Common myeloid progenitor, CD34-positive (primary cell): ENCODE measurements at places on chromosomes 12 and 14.

GRCh38 chr14:82626156-82627066, 1092.8 kb upstream of the SEL1L start:
- no peak for DNase-seq

- DNase-seq, result no peak
Observed at GRCh38 chr14:53126731-53127130, 26.4 kb downstream of the DDHD1 start.

DNA sequence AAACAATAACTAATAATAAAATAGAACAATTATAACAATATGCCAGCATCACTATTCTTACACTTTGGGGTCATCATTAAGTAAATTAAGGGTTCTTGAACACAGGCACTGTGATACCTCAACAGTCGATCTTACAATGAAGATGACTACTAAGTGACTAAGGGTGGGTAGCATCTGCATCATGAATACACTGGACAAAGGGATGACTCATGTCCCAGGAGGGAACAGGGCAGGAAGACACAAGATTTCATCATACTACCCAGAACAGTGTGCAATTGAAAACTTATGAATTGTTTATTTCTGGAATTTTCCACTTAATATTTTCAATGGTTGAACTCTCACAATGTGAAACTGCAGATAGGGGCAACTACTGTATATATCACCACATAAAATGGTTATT, 19.7 kb downstream of the TSPAN19 start:
- no peak for DNase-seq

DNA sequence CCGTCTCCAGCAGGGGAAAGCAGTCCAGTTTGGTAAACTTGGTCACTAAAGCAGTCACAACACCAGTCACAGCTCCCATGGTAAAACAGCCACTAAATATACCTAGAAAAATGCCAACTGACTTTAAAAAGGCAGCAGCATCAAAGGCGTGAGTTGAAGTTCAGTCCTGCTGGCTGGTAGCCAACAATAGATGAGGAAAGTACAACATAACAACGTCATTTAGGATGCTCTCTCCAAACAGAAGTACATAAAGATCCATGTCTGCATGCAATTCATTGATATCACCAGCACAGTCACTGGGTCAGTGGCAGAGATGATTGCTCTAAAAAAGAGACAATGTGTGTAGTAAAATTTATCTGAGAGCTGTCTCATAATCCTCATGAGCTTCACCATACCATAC, 59.3 kb upstream of the TMPO start:
- no peak for DNase-seq

DNA sequence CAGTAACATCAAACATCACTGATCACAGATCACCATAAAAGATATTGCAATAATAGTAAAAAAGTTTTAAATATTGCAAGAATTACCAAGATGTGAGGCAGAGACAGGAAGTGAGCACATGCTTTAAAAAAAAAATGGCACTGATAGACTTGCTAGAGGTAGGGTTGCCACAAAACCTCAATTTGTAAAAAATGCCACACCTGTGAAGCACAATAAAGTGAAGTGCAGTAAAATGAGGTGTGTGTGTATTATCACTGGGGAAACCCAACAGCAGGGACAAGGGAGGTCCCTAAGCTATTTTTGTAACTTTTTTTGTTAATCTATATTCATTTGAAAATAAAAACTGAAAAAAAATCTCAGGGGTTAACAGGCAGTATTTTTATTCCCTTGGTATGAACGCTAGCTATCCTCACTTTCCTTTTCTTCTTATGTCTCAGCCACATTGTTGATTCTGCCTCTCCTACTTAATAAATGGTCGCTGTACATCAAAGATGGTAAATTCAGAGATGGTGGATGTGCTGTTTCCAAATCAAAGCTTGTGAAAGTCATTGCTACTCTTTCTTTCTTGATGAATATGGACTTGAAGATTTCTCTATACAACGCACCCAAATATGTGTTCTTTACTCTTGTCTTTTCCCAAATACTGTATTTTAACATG, 14.0 kb upstream of the KLRD1 start:
- DNase-seq, result no peak

GRCh38 chr14:65243766-65244442, 141.6 kb upstream of the MAX start:
- DNase-seq, result peak; percentile 79

DNA sequence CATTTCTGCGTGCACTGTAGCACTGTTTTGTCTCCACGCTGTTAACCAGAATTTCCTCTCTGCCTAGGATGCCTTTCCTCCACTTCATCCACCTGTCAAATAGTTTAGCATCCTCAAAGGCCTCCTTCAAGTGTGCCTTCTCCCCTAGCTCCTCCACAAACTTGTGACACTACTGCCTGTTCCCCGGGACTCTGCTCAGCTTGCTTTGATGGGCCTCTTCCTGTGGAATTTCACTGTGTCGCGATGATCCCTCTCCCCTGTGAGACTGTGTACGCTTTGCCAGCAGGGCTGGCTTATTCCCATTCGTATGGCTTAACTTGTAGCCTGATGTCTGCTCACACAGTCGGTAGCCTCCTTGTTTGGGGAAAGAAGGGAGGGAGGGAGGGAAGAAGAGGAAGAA, 426.8 kb downstream of the VRK1 start:
- DNase-seq, result no peak

- DNase-seq, result no peak
Observed at GRCh38 chr14:47332106-47332505, 343.3 kb downstream of the MDGA2 start.

- DNase-seq, result no peak
Observed at GRCh38 chr12:114604606-114605005, 79.4 kb downstream of the TBX3 start.

GRCh38 chr14:98513558-98513957, 758.4 kb downstream of the BCL11B start:
- no peak for DNase-seq

DNA sequence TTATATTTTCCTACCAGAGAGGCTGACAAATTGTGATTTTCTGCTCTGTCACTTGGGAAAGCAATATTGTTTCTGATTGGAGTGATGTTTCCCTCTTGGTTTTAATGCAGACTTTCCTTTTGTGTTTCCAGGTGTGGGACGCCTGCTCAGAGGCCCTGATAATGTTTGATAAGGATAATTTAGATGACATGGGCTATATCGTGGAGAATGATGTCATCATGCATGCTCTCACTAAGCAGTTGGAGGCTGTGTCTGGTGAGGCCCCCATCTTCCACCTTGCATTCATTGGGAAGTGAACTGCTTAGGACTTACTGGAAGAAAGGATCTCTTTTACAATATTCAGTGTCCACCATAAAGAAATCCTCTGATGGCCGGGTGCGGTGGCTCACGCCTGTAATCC, 5.6 kb downstream of the COQ6 start:
- no peak for DNase-seq

- DNase-seq, result peak; percentile 1
Observed at GRCh38 chr12:74903522-74903921, 306.1 kb downstream of the KCNC2 start.

- no peak for DNase-seq
Observed at GRCh38 chr12:3137268-3137781, 60.1 kb downstream of the TSPAN9 start.

- no peak for DNase-seq
Observed at GRCh38 chr12:122322501-122322900, 56.2 kb upstream of the VPS33A start.

- no peak for DNase-seq
Observed at GRCh38 chr14:72999316-72999715, 27.6 kb downstream of the ZFYVE1 start.

GRCh38 chr14:90839024-90839888, 23.0 kb upstream of the TTC7B start:
- no peak for DNase-seq

DNA sequence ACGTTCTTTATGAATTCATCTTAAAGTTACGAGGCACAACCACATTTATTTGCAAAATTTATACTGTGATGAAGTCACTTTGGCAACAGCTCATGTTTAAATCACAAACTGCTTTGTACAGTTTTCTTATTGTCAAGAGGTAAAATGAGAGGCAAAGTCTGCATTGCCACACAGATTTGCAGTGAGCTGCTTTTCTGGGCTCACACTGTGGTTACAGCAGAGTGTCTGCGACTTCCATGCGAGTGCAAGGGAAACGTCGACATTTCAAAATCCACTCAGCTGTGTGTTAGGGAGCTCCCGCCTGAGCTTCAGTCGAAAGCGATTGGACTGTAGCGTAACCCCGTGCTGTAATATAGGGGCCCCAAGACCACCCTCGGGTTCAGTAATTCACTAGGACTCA, 13.0 kb downstream of the MTA1 start:
- no peak for DNase-seq

GRCh38 chr14:49946320-49947141, 53.6 kb downstream of the ARF6 start:
- DNase-seq, result no peak

GRCh38 chr12:119406308-119406707, 71.8 kb downstream of the CCDC60 start:
- no peak for DNase-seq
